ENCODE measurements at places on chromosomes 2 and 18.

DNA sequence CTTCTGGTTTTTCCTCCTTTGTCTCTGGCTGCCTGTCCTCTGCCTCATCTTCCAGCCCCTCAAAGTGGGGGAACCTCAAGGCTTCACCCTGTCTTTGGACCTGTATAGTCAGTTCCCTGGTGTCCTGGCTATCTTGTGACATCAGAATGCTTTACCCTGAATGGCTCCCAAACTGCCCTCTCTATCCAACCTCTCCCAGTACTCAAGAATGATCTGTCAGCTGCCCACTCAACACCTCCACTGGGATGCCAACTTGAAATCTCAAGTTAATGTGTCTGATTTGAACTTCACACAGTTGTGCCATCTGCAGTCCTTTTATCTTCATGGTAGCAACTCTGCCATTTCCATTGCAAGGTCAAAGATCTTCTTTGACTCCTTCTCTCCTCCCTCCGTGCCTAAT is 43.8 kb downstream of the UBE2F start:
- no peak for DNase-seq

DNA sequence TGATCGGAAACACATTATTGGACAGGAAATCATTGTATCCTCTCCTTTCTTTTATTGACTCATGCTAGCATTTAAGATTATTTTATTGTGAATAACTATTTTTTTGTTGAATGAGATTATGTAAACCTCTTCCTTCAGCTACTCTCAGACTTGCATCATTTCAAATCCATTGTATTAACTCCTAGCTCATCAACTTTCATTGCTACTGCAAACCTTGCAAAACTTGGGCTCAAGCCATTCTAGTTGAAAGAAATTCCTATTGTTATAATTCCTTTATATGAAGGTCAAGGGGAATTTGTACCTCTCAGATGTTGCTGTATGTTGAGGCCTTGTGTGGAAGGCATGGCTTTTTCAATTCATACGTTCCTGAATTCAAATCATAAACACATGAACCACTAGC is 1764.6 kb downstream of the SUCLG1 start:
- no peak for DNase-seq

DNA sequence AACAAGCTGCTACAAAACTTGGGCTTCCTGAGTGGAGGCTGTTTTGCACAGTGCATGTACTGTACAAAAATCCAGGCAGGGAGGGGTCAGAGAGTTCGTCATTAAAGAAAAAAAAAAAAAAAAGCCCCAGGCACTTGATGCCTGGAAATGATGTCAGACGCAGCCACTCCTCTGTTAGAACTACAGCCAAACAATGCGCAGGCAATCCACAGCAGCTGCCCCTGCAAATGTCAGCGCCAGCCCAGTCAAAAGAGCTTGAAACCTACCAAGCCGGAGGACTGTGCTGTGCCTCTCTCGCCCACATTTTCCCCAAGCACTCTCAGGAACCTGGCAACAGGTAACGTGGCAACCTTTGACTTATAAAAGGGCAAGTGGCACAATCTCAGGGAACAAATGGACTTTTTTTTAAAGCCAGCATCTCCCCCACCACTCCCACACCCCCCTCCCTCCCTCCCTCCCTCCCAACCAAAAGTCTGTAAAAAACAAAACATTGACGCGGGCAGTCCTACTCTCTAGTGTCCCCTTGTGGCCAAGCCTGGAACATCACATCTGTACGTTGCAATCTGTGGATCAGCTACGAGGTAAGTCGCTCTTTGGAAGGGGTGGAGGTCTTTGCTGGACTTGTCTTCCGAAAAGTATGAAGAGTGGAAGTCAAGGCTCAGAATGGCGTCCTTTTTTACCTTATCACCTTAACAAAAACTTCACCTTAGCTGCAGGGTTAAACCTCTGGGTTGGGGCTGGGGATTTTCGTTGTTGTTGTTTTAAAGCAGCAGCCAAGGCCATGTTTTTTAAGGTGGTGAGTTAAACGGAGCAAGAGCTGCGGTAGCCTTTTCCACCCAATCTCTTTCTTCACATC is 144.2 kb downstream of the TGIF1 start:
- DNase-seq, result peak; percentile 88

DNA sequence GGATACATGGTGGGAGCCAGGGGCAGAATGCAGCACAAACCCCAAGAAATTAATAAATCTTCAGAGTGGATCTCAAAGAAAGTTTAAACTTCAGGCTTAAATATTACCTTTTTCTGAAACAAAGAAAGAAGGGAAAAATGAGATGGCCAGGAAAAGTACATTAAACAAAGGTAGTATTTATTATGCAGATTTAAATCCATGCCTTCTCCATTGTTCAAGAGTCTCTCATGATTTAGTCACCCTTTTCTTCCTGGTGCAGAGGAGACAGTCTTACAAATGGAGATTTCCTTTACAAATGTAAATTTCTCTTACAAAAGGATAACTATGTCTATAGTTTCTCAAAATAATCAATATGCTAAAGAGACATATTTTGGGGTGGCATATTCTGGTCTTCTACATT is 33.4 kb upstream of the PPM1B start:
- DNase-seq, result no peak

DNA sequence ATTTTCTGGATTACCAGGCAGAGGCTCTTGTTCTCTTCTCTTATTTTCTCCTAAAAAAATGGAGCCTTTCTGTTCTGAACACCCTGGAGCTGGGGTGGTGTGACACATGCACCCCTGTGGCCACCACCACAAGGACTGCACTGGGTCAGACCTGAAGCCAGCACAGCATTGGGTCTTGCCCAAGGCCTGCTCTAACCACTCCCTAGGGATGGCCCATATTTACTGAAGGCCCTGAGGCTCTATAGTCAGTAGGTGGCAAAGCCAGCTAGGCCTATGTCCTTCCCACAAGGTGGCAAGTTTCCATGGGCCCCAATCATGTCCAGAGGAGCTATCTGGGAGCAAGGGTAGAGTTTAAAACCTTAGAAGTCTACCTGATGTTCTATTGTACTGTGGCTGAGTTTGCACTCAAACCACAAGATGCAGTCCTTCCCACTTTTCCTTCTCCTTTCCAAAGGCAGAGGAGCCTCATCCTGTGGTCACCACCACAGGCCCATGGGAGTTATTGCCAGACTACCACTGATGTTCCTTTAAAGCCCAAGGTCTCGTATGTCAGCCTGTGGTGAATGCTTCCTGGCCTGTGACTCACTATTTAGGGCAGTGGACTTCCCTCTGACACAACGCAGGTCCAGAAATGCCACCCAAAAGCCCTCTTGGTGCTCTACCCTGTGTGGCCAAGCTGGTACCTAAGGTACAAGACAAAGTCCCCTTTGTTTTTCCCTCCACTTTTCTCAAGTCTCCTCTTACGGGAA is 15.0 kb upstream of the FMNL2 start:
- peak; percentile 1 for DNase-seq

GRCh38 chr2:162072181-162072702 is 1.8 kb downstream of the DPP4 start:
- DNase-seq, result no peak
